ENCODE measurements at places on chromosomes 5 and 9.

DNA sequence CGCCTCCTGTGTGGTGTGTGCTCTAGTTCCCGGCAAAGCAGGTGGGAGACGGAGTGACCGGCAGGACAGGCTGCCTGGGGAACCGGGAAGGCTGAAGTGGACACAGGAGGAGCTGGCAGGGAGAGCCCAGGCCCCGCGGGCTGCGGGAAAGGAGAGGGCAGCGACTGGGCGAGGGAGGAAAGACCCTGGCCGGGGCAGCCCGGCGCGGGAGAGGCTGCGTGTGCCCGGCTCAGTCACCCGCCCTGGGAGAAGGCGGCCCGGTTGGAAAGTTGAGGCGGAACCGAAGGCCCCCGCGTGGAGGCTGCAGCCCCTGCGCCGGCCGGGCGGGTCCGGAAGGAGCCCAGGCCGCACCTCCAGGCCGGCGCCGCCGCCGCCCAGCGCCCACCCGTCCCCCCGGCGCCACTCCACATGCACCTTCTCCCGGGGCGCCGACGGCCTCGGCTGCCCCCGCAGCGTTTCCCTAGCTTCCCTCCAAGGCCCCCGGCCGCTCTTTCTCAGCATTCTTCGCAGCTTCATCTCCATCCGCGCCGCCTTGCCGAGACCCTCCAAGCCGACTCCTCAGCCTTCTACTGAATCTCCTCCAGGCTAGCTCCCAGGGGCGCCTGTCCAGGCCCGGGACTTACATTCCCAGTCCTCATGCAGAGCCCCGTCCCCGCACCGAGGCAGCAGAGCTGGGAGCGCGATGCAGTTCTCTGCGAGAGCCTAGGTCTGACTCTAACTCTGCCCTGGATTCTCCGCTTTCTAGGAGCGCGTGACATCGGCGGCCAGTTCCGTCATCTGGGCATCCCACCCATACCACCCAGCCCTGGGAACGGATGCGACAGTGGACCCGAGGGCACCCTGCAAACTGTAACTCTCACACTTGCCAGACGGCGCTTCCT lies 152.0 kb downstream of the ERCC6L2 start:
- DNase-seq: no peak

DNA sequence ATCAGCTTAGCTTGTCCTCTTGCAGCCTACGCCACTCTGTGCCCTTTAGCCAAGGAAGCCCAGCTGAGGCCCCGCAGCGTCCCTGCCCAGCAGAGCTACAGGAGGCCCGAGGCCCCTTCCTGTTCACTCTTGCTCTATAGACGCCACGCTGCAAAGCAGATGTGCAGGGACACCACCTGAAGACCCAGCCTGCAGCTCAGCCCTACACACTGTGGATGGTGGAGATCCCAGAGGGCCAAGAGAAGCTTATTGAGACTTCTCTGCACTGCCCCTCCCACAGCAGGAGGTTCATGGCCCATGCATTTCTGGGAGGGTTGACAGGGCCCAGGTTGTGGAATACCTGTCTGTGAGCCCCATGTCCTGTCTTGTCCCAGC lies 33.6 kb downstream of the IRF1 start:
- DNase-seq: no peak

- no peak for DNase-seq
These were observed 36.8 kb upstream of the NIPBL start for GRCh38 chr5:36839489-36840476.

DNA sequence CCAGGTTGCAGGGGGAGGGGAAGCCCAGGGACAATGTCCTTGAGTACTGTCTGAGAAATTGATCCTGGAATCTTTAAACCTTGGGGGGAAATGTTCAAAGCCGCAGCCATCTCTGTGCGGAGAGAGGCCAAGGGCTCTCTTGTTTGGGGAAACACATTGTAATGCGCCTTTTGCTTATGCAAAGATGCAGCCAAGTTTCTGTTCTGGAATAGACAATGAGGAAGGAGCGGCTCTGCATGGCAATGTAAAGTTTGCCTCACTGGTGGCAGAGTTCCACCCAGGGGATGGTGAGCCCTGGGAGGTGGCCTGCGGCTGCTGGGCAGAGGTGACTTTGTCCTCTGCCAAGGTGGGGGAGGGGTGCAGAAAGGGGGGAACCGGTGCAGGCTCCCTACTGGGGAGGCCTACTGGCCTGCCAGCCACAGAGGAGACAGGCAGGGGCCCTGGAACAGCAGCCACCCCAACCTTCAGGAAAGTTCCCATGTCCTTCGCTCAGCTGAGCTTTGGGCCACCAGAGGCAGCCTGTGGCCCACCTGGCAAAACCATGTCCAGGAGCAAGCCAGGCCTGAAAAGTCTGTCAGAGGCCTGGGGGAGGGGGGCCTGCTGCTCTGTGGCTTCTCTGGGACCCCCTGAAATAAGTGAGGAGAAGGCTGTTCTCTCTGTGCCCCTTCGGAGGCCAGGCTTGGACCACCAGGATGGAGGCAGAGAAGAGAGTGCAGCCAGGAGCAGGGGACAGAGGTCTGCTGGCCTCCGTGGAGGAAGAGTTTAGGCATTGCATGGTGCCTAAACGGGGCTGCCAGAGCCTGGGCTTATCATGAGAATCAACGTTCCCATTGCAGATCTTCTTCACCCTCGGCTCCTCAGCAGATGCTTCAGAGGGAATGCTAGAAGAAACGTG lies 127.8 kb downstream of the ZNF354C start:
- no peak for DNase-seq

GRCh38 chr5:168274406-168274805 lies 17.0 kb upstream of the WWC1 start:
- no peak for DNase-seq

DNA sequence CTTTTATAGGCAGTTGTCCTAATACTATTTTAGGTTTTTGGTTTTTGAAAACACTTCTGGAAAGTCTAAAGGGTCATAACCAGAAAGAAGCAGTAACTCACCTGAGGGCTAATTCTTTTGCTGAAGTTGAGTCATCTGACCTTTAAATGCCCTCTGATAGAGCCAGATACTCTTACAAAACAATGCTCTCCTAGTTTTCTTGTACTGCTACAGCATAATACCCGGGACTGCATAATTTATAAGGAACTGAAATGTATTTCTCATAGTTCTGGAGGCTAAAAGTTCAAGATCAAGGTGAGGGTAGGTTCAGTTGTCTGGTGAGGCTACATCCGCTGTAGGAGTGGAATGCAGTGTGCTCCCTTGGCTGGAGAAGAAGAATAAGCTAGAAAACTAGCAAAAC lies 670.3 kb downstream of the TLE4 start:
- no peak for DNase-seq

GRCh38 chr9:129781131-129781530 lies 21.9 kb upstream of the TOR1B start:
- no peak for DNase-seq

- no peak for DNase-seq
These were observed 94.8 kb downstream of the NR3C1 start for GRCh38 chr5:143308731-143309130.

DNA sequence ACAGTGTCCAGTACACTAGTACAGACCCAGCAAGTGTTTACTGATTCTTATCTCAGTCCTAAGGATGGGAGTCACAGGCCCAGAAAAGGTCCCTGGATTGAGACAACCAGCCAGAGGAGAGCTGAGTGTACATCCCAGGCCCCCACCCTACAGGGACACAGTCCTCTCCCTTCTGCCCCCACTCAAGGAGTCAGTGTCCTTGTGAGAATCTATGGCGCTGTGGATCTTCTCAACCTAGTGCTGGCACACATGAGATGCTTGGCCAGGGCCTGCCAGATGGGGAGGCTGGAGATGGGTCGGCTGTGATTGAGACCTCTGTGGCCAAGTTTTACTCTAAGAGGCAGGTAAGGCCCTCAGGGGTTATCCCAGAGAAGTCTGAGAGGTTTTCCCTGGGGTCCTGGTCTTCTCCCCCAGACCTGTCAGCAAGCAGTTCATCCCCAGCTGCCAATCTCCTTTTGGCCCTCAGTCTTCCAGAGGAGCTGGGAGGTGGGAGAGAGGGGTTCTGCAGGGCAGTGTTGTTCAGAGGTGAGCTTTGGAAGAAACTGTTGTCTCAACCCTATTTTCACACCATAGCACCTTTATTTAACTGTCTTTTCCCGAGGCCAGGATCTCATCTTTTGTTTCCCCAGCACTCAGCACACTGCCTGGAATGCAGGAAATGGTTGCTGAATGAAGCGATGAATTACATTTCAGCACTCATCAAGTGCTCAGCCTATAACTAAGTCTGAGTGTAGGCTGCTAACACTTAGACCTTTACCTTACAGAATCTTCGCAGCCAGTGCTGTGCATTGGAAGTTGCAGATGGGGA lies 3.2 kb upstream of the NSD1 start:
- no peak for DNase-seq

GRCh38 chr9:124730772-124731171 lies 40.3 kb downstream of the NR6A1 start:
- DNase-seq: no peak

DNA sequence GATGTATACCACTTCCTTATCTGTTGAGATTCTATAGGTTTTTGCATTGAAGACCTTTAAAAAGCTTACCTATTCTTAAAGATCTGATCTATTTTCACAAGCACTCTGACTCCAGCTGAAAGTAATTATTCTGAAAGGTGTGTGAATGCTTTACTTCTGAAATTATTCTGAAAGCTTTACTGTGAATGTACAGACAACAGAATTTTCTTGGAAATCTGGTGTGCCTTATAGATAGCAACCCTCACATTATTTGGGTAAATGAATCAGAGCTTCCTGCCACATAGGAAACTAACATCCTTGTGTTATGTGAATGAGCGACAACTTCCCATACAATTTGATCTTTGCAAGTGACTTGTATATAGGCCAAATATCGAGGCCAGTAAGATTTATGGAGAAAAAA lies 6.5 kb downstream of the CDO1 start:
- no peak for DNase-seq

DNA sequence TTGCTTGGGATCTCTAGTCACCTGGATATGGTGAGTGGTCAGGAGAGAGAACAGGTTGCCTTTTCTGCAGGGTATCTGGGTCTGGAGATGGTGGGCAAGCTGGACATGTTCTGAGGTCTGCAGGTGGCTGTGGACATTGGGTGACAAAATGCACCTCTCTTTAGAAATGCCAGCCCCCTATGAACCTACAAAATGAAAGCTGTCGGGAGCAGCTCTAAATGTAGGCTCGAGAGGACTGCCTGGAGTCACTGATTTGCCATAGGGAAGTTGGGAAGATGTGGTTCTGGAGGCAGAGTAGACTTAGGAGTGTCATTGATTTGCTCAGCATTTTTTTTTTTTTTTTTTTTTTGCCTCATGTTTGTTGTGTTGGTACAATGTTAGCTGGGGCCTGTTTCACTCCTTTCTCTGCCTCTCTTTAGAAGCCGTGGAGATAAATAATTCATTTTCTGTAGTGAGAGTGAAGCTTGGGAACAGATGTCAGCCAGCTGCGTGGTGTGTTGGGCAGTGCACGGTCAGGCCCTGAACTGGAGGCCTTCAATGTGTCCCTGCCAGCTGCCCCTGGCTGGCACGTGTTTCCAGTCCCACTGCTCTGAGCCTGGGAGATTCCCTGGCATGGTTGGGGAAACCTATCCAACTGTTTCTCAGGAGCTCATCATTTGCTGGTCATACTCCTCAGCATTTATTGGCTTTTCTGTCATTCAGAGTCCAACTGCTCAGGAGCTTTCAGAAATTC lies 5.4 kb downstream of the RGS3 start:
- no peak for DNase-seq

- no peak for DNase-seq
These were observed 47.9 kb upstream of the MYO10 start for GRCh38 chr5:16983972-16984371.

GRCh38 chr5:148866024-148866423 lies 39.6 kb downstream of the ADRB2 start:
- no peak for DNase-seq

DNA sequence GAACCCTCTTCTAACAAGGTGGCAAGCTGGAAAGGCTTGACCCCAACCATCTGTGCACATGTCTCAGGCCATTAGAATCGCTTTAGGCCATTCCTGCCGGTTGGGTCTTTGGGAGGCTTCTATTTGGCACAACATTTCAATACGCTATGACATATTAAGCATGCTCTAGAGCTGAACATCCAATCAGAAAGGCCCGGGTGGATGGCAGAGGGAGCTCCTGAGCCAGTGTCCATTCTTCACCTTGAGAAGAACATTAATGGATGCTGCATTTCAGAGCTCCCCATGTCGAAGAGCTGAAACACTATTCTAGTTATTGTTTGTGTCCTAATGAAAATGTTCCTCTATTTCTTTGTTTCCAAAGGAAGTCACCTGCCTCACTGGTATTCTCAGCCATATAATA lies 12.8 kb downstream of the SPATA9 start:
- no peak for DNase-seq

GRCh38 chr9:130636648-130637020 lies 27.8 kb upstream of the PRDM12 start:
- no peak for DNase-seq

GRCh38 chr5:121429761-121430160 lies 421.9 kb upstream of the FTMT start:
- no peak for DNase-seq

DNA sequence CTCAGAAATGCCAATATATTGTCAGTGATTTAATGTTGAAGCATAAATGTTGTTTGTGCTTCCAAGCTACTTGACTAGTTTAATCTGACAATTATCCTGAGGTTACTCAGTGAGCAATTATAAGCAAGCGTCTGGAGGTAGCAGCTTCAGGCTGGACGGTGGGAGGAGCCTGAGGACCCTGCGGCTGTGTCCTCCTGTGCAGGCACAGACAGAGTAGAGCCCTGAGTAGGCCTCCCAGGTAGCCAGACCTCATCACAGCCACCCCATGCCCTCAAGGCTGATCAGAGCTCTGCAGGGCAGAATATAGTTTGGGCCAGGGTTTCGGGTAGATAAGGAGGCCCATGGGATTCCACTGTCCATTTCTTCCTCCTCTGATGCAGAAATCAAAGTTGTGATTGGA lies 153.6 kb downstream of the DRD1 start:
- no peak for DNase-seq

- DNase-seq: no peak
These were observed 70.1 kb downstream of the PIP5K1B start for GRCh38 chr9:68775003-68775730.

- no peak for DNase-seq
These were observed 260.9 kb downstream of the KIF4B start for GRCh38 chr5:155274484-155274883.

- no peak for DNase-seq
These were observed 8.8 kb downstream of the BBLN start for GRCh38 chr9:128168731-128169308.

DNA sequence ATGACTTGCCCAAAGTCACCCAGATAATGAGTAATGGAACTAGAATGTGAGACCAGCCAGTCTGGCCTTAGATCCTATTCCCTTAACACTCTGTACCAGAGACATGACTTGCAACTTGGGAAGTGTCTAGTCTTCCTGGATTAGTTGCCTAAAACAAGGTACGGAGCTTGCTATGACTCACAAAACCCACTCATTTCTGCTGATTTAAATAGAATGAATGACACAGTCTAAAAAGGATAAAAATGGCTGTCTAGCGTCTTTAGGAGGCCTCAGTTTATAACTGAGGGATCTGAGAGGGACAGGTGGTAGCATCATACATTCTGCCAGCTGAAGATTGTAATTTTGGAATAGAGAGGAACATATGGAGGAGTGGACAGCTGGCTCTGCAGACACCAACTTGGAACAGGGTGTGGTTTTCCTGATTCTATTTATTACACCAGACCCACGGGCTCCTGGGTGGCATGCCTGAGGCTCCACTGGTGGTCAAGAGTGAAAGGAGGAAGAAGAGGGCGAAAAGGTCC lies 62.7 kb downstream of the ABLIM3 start:
- no peak for DNase-seq

All from stimulated activated CD8-positive, alpha-beta memory T cell treated with anti-CD3 and anti-CD28 coated beads, Interleukin-4, amount 100 ng/mL, for 1 hour (primary cell).